Activated CD4-positive, alpha-beta T cell treated with anti-CD3 and anti-CD28 coated beads for 4 hours (primary cell): ENCODE measurements at places on chromosomes 7 and 10.
A peak's percentile ranks its signal among the peaks of the same experiment; 100 is the strongest.

GRCh38 chr7:55026867-55027490 lies 8.2 kb downstream of the EGFR start:
- DNase-seq = no peak

GRCh38 chr10:119575991-119576390 lies 20.8 kb downstream of the TIAL1 start:
- DNase-seq = no peak

GRCh38 chr7:93055543-93056107 lies 62.2 kb downstream of the SAMD9 start:
- DNase-seq = peak; percentile 2

DNA sequence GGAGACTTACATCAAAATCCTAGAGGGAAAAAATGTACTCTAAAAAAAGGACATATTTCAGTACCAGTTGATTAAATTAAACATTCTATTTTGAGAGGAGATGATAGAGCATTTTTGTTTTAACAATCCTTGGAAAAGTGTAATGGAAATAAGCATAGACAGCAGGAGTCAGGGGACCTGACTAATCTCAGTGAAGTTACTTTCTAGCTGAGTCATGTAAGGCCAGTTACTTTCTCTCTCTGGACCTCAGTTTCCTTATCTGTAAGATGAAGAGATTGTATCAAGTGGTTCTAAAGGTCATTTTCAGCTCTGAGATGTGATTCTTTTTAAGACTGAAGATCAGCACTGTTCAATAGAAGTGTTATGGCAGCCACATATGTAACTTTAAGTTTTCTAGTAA lies 44.1 kb downstream of the VTI1A start:
- DNase-seq = no peak

GRCh38 chr10:75880031-75880775 lies 448.8 kb downstream of the LRMDA start:
- no peak for DNase-seq

DNA sequence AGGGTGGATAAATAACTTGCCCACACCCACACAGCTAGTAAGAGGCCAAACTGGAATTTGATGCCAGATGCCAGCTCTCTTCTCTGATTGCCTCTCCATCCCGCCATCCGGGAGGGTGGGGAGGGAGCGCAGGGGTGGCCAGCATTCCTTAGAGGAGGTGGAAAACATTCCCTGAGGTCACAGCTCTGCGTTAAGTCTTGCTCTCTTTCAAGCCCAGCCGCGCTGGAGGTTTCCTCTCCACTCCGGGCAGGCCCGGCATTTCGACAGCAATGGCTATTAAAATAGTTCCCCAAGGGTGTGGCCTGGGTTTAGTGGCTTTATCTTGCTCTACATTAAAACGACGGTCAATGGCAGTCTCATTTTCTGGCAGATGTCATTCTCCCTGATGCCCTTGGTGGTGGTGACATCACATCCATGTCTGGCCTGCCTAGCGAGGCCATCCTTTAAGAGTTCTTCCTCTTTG lies 16.1 kb upstream of the C10orf71 start:
- no peak for DNase-seq

GRCh38 chr7:44114586-44115310 lies 8.6 kb downstream of the POLD2 start:
- DNase-seq = no peak

GRCh38 chr7:85464042-85464651 lies 277.3 kb upstream of the SEMA3D start:
- DNase-seq = no peak

- no peak for DNase-seq
Observed at GRCh38 chr7:71229148-71229547, 97.2 kb downstream of the GALNT17 start.

DNA sequence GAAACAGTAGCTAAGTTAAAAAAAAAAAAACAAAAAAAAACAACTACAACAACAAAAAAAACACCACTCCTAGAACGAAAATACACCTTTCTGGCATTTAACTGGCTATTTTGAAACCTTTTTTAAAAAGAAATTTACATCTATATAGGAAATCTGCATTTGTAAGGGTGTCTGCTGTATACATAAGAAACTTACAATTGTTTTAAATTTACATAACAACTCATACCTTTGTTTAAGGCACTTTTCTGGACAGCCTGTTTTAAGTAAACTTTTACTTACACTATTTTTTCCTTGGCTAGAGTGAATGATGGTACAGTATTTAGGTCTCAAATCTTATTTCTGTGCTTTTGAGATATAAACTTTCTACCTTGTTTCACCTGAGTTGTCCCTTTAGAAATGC lies 34.0 kb upstream of the PAPSS2 start:
- no peak for DNase-seq

GRCh38 chr7:139576179-139576973 lies 52.9 kb downstream of the CLEC2L start:
- DNase-seq = no peak

DNA sequence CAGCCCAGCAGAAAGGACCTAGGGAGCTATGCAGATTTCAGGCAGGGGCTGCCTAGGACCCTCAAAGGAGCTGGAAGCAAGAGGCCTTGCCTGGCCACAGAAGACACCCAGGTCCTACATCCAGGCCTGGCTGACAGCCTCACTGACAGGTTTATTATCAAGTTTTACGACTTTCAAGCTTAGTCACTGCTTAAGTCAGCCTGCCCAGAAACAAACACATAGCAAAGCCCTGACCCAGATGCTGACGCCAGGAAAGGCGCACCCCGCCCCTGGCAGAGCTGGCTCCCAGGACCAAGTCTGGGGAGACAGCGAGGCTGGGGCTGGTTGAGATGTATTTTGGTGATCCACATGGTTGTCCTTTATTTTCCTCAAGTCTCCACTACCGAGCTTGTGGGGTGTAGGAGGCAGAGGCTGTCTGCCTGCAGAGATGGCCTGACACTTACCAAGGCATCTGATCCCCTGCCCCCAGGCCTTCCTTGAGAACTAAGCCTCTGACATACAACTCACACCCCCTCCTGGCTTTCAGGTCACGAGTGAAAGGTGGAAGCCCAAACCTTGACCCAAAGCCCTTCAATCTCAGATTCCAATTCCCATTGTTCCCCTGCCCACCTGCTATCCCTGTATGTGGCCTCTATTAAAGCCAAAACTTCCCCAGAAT lies 80.7 kb upstream of the EMX2 start:
- DNase-seq = no peak

DNA sequence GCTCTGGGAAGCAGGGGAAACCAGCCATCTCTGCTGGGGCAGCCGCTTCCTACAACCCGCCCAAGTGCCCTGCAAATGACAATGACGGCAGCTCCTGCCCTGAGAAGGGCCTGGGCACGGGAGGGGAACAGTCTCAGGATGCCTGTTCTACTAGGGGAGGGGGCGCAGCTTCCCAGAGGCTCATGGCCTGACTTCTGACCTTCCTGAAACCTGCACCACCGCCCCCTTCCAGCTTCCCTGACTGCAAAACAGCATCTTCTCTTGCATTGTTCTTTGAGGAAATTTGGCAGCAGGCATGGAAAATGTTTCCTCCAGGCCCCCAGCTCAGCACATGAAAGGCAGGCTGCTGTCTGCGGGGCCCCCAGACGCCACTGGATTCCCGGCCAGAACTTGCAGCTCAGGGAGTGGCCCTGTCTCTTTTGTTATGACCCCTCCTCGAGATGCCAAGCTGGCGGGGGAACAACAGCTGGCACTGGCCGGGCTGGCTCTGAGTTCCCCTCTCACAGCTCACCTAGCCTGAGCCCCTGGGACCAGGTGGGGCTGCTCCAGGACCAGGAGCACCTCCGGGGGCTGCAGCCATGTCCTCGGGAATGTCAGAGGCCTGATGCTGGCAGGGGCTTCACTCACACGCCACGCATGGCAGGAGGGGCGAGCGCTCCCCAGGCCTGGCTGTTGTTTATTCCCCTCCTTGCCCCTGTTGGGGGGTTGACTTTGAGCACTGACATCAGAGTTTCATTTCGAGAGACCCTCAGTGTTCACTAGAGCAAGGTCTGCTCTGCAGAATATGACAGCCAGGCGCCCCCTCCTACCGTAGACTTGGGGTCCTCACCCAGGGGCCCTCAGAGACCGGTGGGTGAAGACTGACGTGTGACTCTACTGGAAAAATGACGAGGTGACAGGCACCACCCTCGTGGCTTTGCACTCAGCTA lies 62.7 kb downstream of the CALML3 start:
- DNase-seq = no peak

DNA sequence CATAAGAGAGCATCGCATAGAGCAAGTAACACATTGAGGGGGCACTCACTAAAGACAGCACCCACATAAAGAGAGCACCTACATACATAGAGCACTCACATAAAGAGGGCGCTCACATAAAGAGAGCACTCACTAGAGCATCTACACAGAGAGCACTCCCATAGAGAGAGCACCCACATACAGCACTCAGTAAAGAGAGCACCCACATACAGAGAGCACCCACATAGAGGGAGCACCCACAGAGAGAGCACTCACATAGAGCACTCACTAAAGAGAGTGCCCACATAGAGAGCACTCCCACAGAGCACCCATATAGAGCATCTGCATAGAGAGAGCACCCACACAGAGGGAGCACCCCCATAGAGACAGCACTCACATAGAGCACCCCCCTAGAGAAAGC lies 47.8 kb downstream of the INSIG1 start:
- DNase-seq = no peak

DNA sequence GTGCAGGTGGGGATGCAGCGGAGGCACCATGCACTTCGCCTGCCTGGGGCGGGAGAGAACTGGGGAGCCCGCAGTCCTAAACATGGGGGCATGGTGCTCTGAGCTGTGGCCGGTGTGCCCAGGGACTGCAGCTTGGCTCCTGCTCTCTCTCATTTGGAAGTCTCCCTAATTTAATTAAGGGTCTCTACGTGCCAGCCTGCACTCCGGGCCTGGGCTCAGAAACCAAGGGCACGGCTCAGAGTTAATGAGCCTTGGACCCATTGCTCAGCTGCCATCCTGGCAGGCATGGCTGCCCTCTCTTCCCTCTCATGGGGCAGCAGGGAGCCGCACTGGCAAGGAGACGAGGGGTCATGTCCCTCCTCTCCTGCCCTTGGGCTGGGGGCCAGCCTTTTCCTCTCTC lies 115.6 kb downstream of the CDH23 start:
- DNase-seq = no peak

DNA sequence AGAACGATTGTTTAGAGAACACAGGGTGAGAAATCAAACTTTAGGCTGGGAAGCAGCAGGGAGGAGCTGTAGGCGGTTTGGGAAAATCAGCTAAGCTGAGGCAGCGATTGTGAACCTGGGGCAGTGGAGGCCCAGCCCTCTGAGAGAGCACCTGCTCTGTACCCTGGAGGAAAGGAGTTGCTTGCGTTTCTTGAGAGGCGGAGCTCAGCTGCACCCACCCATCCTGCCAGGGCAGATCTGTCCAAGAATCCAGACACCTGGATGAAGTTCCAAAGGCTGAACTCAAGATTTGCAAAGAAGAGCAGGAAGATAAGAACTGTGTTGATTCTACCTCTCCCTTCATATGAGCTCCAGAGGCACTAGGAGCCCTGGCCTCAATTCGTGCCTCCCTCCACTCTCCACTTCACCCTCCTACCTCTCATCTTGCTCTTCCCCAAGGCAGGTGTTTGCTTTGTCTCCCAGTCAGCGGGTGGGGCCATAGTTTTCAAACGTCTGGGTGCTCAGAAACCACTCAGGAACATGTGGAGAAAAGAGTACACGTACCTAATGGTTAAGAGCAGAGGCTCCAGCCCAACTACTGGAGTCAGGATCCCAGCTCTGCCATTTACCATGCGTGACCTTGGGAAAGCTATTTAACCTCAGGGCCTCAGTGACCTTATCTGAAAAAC lies 21.5 kb upstream of the TMEM213 start:
- DNase-seq = no peak

DNA sequence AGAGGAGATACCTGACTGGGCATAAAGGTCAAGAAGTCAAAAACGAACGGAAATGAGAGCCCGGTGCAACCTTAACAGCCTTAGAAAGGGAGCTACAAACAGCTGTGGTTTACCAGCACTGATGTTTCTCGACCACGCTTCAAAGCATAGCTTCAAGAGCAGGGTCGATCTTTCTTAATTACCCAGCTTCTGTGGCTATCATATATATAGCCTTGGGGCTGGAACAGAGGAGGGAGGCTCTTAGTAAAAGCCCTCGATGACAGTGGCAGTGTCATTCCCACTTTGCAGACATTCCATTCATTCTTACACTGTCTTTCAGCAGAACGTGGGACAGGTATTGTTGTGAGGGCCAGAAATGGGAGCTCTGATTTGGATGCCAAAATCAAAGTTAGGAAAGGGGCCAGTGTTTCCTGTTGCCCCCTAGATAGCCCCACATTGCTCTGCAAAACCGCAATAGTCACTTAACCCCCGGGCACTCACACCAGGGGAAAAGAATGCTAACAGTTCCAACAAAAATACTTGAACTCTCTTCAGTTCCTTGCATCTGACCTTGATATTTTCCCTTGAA lies 141.5 kb downstream of the MTPAP start:
- DNase-seq = no peak

DNA sequence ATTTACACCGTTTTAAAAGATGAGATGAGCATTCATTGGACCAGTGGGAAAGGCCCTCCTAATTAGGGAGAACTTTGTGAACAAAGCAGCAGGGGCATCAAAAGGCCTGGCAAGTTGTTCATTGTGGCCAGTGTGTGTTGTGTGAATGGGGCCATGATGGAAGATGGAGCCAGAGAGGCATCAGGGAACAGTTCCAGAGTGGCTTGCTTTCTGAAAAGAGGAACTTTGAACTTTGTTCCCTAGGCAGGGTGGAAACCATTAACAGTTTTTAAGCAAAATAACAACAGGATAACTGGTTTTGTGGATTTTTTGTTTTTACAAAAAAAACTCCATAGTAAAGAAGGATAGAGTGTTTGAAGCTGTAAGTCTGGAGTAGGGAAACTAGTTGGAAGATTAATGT lies 12.5 kb downstream of the SUV39H2 start:
- no peak for DNase-seq

- no peak for DNase-seq
Observed at GRCh38 chr7:71543396-71543795, 411.5 kb downstream of the GALNT17 start.

GRCh38 chr10:100372415-100373297 lies 25.6 kb downstream of the SCD start:
- DNase-seq = no peak

DNA sequence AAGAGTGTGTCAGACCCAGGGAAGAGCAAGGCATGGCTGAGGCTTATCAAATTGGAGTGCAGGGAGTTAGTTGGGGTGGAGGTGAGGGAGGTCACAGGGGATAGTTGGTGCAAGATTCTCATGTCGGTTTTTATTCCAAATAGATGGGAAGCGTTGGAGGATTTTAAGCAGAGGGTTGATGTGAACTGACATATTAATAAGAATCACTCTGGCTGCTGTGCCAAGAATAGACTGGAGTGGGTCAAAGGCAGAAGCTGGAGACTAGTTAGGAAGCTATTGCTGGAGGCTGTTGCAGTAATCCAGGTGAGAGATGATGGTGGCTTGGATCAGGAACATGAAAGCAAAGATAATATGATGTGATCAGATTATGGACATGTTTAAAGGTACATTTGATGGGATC lies 36.5 kb downstream of the LRRC18 start:
- no peak for DNase-seq

GRCh38 chr10:99630991-99631390 lies 10.8 kb upstream of the SLC25A28 start:
- no peak for DNase-seq

GRCh38 chr10:33822774-33823173 lies 488.3 kb upstream of the NRP1 start:
- DNase-seq = no peak
